ENCODE measurements at places on chromosomes 6 and 20. TPM values are rescaled to one million over a fixed set of nuclear protein-coding genes. Genes with fewer than 3 reads are reported as not detected.

DYNLRB1 gene
- 22.9 TPM for total RNA-seq

GJA1 gene
- total RNA-seq: 123 TPM

ARFRP1 gene
- total RNA-seq: 42.9 TPM

FOXQ1 gene
- 8.1 TPM for total RNA-seq

LPIN3 gene
- total RNA-seq: 11.8 TPM

COL11A2 gene
- total RNA-seq: 0.43 TPM

TAAR9 gene
- total RNA-seq: not detected

OSTM1 gene
- 49.7 TPM for total RNA-seq

SLPI gene
- total RNA-seq: 837 TPM

TRIM31 gene
- total RNA-seq: not detected

CGA gene
- not detected for total RNA-seq

CLDN20 gene
- not detected for total RNA-seq

CLPSL2 gene
- not detected for total RNA-seq

RNF39 gene
- 3.0 TPM for total RNA-seq

RIPOR3 gene
- 0.64 TPM for total RNA-seq

LST1 gene
- not detected for total RNA-seq

TRAPPC3L gene
- total RNA-seq: not detected

GPR6 gene
- total RNA-seq: not detected

POU5F1 gene
- 1.2 TPM for total RNA-seq

HMGA1 gene
- total RNA-seq: 182 TPM

MICAL1 gene
- total RNA-seq: 10.9 TPM

RIPPLY2 gene
- not detected for total RNA-seq
